ENCODE measurements at places on chromosomes 3 and 15.

DNA sequence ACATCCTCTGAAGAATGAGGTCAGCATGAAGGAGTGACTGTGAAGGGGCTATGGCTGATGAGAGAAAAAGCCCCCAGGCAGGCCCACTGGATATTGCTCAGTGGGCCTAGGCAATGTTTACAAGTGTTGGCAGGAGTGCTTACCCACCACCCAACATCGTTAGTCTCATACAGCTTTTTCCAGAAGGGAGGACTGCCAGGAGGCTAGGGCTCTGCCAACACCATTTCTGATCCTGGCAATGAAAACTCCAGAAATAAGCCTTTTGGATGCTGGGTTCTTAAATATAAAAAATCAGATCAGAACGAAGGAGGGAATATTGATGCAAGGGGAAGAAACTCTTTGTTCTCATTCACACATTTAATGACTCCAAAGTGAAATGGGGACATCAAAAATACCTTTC is 189.1 kb downstream of the DCLK3 start:
- DNase-seq = no peak

- no peak for DNase-seq
Observed at GRCh38 chr3:47008851-47009224, 29.4 kb downstream of the NBEAL2 start.

GRCh38 chr3:3628676-3629328 is 170.4 kb upstream of the LRRN1 start:
- no peak for DNase-seq

DNA sequence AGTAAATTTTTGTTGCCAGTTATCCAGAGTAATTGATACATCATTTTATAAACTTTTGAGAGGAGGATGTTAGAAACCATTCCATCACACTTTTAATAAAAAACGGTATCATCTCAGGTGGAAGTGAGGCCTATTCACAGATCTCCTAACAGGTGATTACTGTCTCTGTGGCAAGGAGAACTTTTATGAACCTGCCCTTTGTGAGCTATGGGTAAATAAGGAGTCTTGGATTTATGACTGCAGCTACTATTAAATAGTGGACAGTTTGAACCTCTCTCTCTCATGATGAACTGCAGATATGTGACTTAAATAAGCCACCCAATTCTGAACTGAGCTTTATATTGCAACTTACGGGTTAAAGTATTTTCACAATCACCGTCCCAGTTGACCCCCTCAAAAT is 45.7 kb downstream of the ZFAND6 start:
- no peak for DNase-seq

- no peak for DNase-seq
Observed at GRCh38 chr3:14082108-14082657, 42.5 kb downstream of the CHCHD4 start.

GRCh38 chr3:170633573-170633972 is 47.7 kb upstream of the SLC7A14 start:
- no peak for DNase-seq

GRCh38 chr15:71143373-71144310 is 28.4 kb downstream of the THSD4 start:
- no peak for DNase-seq

- DNase-seq = no peak
Observed at GRCh38 chr3:8625991-8626390, 18.6 kb downstream of the SSUH2 start.

GRCh38 chr3:114866430-114866829 is 280.7 kb downstream of the ZBTB20 start:
- DNase-seq = no peak

GRCh38 chr3:192597506-192597905 is 129.8 kb downstream of the FGF12 start:
- no peak for DNase-seq

DNA sequence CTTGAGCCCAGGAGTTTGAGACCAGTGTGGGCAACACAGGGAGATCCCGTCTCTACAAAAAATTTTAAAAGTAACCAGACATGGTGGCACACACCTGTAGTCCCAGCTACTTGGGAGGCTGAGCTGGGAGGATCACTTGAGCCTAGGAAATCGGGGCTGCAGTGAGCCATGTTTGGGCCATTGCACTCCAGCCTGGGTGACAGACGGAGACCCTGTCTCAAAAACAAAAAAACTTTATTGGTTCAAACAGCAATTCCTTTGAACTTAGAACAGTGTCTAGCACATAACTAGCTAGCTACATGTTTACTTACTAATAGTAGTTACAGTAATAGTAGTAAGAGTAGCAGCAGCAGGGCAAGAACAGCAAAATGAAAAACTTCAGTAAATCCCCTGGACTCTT is 10.1 kb downstream of the HAUS2 start:
- DNase-seq = no peak
